ENCODE measurements at places on chromosomes 12 and 14. TPM values are rescaled to one million over a fixed set of nuclear protein-coding genes. Genes with fewer than 3 reads are reported as not detected.

USP44 gene
- total RNA-seq = not detected

LEMD3 gene
- total RNA-seq = 24.8 TPM

POTEM gene
- total RNA-seq = 0.10 TPM

C12orf54 gene
- not detected for total RNA-seq

MTRFR gene
- 14.9 TPM for total RNA-seq

ZDHHC22 gene
- 0.10 TPM for total RNA-seq

KCNC2 gene
- total RNA-seq = not detected

TNS2 gene
- total RNA-seq = 32.5 TPM

FSCB gene
- not detected for total RNA-seq

TDRD9 gene
- total RNA-seq = not detected

KRT5 gene
- not detected for total RNA-seq

PTPRQ gene
- not detected for total RNA-seq

IL22 gene
- not detected for total RNA-seq

SMCO3 gene
- total RNA-seq = not detected

LMNTD1 gene
- not detected for total RNA-seq

HOXC10 gene
- total RNA-seq = 2.7 TPM

RNASE7 gene
- not detected for total RNA-seq

CCNK gene
- 6.6 TPM for total RNA-seq

SLC25A47 gene
- total RNA-seq = 0.37 TPM

EML1 gene
- 4.6 TPM for total RNA-seq

PTPRB gene
- 0.87 TPM for total RNA-seq

DCAF4 gene
- 9.5 TPM for total RNA-seq

KRT75 gene
- not detected for total RNA-seq

TGFB3 gene
- 4.0 TPM for total RNA-seq

WNT1 gene
- not detected for total RNA-seq

RDH11 gene
- 91.2 TPM for total RNA-seq

Data from HT1080 (cell line).